Activated CD4-positive, alpha-beta T cell treated with anti-CD3 and anti-CD28 coated beads for 36 hours (primary cell): ENCODE measurements at places on chromosomes 13 and 19. TPM values are rescaled to one million over a fixed set of nuclear protein-coding genes. Genes with fewer than 3 reads are reported as not detected.
A peak's percentile ranks its signal among the peaks of the same experiment; 100 is the strongest.

DNA sequence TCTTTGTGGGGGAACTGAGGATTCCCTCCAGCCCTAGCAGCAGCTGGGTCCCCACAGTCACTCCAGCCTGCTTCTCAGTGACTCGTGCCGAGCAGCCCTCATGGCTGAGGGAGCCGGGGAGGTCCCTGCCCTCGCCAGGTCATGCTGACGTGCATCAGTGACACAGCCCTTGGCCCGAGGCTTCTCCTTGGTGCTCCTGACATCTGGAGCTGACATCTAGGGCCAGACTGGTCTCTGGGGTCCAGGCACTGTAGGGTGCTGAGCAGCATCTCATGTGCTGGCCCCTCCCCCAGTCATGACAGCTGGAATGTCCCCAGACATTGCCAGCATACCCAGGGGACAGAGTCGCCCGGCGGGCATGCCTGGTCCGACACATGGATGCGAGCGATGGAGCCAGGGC is 14.4 kb downstream of the COMP start:
- H3K4me1 ChIP-seq, result no peaks in the 10 kb centered on the region
- H3K27me3 ChIP-seq, result no peaks in the 10 kb centered on the region
- no peak overlapping the region for H3K27ac ChIP-seq
- H3K36me3 ChIP-seq, result no peaks in the 10 kb centered on the region
- DNase-seq, result peak; percentile 36
- H3K4me3 ChIP-seq, result no peak overlapping the region

GRCh38 chr19:52198678-52199077 is 8.8 kb downstream of the PPP2R1A start:
- H3K27ac ChIP-seq, result peak overlapping the region; percentile 55
- peaks cover 60% of the 10 kb centered on the region for H3K36me3 ChIP-seq
- H3K4me3 ChIP-seq, result no peak overlapping the region
- peaks cover 43% of the 10 kb centered on the region for H3K4me1 ChIP-seq

DNA sequence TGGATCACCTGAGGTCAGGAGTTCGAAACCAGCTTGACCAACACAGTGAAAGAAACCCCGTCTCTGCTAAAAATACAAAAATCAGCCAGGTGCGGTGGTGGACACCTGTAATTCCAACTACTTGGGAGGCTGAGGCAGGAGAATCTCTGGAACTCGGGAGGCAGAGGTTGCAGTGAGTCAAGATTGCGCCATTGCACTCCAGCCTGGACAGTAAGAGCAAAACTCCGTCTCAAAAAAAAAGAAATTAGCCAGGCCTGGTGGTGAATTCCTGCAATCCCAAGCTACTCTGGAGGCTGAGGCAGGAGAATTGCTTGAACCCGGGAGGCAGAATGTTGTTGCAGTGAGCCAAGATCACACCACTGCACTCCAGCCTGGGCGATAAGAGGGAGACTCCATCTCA is 12.2 kb upstream of the FBXW9 start:
- no peak overlapping the region for H3K4me3 ChIP-seq
- no peak overlapping the region for H3K27ac ChIP-seq
- no peaks in the 10 kb centered on the region for H3K4me1 ChIP-seq

C2CD4C gene
- 0.11 TPM for total RNA-seq

ADGRE3 gene
- 0.30 TPM for total RNA-seq

DNA sequence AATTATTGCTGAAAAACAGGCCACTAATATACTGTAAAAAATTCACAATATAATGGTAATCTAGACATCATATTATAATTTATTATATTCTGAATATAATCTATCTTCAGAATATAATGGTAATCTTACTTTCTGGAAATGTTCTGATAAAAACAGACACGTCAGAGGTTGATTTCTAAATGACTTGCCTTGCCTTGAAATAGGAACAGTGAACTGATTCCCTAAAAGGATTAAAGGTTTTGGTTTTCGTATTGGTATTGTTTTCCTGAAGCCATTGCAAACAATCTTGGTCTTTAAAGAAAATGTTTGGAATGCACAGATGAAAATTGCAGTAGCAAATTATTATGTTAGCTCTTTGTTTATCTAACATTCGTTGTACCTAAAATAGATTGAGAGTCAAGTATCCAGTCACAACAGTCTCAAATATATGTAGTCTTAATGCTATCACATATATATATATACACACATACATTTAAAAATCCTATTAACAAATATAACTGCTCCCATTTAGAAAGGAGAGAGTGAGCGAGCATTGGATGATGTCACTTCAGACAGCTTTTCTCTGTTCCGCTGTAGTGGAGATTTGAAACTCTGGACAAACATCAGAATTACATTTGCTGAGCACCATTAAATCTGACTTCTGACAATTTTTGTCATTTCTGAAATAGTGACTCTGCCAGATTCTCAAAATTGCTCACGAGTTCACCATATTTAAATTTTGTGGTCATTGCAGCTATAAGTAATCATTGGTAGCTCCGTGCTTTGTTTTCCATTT is 1.7 kb downstream of the ITM2B start:
- H3K4me1 ChIP-seq, result peaks cover 63% of the 10 kb centered on the region
- H3K36me3 ChIP-seq, result peaks cover 6% of the 10 kb centered on the region
- peaks cover 2% of the 10 kb centered on the region for H3K27me3 ChIP-seq
- peak overlapping the region; percentile 84 for H3K4me3 ChIP-seq
- DNase-seq, result no peak

DNA sequence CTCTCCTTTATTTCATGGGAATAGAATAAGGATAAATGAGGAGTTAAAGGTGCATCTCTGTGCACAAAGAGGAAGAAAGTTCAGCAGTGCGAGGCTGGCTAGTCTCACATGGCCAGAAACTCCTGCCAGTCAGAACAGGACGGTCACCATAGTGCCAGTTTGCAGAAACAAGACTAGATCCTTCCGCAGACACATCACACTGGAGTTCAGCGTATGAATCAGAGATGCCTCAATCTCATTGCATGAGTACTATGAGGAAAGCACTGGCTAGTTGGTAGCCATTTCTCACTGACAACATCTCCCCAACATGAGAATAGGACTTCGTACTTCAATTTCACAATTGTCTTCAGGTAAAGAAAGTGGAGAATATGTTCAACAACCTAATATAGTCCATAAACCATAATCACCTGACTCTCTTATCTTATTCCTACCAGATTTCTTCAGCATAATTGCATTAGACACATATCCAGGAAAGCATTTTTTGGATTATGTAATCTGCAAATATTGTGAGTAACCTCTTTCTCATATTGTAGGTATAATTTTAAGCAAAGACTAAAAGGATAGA is 34.9 kb downstream of the RXFP2 start:
- peaks cover 8% of the 10 kb centered on the region for H3K4me1 ChIP-seq
- no peak for DNase-seq
- no peaks in the 10 kb centered on the region for H3K36me3 ChIP-seq
- no peak overlapping the region for H3K27ac ChIP-seq

DNA sequence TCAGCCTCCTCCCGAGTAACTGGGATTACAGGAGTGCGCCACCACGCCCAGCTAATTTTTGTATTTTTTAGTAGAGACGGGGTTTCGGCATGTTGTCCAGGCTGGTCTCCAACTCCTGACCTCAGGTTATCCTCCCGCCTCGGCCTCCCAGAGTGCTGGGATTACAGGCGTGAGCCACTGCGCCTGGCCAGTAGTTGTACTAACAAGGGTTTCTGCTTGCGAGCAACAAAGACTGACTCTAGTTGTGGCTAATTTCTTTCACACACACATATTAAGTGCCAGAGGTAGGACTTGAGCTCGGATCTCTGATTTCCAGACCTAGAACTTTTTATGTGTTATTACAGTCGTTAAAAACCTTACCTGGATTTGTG is 635 bp upstream of the PCCA start:
- peaks cover 17% of the 10 kb centered on the region for H3K4me1 ChIP-seq
- no peaks in the 10 kb centered on the region for H3K36me3 ChIP-seq
- H3K4me3 ChIP-seq, result peak overlapping the region; percentile 78
- H3K27me3 ChIP-seq, result no peaks in the 10 kb centered on the region

NOVA2 gene
- total RNA-seq, result 0.09 TPM

- H3K27me3 ChIP-seq, result no peaks in the 10 kb centered on the region
- H3K4me3 ChIP-seq, result no peak overlapping the region
- H3K36me3 ChIP-seq, result no peaks in the 10 kb centered on the region
- no peaks in the 10 kb centered on the region for H3K4me1 ChIP-seq
- H3K27ac ChIP-seq, result no peak overlapping the region
Measured at GRCh38 chr13:57558051-57558467, 73.5 kb upstream of the PCDH17 start.

ZNF383 gene
- 9.2 TPM for total RNA-seq

DNA sequence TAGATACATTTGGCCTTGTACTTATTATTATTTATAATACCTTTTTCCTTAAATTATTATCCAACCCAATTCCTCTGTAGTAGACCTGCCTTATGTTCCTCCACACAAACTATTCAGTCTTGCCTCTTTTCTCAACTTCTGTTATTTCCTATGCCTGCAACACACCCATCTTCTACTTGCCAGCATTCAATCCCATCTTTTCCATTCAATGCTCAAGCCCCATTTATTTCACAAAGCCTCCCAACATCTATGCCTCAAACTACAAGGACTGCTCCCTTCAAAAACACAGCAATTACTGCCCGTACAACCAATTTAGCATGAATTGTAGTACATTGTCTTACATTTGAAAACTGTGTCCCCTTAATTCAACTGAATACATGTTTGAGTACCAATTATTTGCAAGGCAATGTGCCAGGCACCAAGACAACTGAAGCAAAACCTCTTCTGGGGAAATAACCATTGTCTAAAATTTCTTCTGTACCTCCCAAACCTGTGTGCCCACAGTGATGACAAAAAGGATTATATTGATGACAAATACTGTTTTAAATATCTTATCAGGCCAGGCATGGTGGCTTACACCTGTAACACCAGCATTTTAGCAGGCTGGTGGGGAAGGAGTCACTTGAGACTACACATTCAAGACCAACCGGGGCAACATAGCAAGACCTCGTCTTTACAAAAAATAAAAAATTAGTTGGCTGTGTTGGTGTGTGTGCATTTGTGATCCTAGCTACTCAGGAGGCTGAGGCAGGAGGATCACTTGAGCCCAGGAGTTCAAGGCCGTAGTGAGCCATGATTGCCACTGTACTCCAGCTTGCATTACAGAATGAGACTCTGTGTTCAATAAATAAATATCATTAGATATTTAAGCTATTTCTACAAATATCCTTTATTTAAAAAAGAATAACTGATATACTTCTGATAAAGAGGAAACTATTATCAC is 35.1 kb downstream of the ELF1 start:
- peak overlapping the region; percentile 91 for H3K4me3 ChIP-seq
- peak overlapping the region; percentile 94 for H3K27ac ChIP-seq
- peaks cover 26% of the 10 kb centered on the region for H3K36me3 ChIP-seq

GRCh38 chr13:28455580-28456194 is 39.2 kb downstream of the FLT1 start:
- no peak for DNase-seq
- no peaks in the 10 kb centered on the region for H3K4me1 ChIP-seq
- H3K36me3 ChIP-seq, result peaks cover 14% of the 10 kb centered on the region
- H3K27me3 ChIP-seq, result peaks cover 6% of the 10 kb centered on the region
- H3K4me3 ChIP-seq, result no peak overlapping the region
- no peak overlapping the region for H3K27ac ChIP-seq

DAND5 gene
- 0.25 TPM for total RNA-seq

DNA sequence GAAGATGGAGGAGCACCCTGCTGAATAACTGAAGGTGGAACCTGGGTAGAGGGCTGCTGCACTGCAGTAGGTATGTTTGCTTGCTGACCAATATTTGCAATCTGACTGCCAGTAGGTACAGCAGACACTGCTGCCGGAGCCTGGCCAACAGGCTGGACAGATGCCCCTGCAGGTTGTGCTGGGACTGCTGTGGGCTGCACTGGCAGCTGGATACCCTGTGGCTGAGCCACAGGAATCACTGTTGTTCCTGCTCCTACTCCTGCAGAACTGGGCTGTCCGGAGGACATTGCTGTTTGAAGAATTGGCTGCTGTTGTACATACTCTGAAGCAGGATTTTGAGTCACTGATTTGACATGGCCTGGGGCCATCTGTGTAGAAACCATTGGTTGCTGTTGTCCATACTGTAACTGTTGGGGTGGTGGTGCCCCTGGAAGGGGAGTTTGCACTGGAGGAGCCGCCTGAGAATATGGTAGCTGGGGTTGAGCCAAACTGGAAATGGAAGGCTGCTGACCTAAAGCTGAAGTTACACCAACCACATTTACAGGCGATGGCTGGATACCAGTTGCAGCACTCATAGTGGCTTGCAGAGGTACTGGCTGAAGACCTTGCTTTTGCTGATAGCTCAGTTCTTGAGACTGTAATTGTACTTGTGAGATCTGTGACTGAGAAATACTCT is 2.2 kb downstream of the TSC22D1 start:
- H3K36me3 ChIP-seq, result peaks cover 6% of the 10 kb centered on the region
- peaks cover 50% of the 10 kb centered on the region for H3K4me1 ChIP-seq
- no peak overlapping the region for H3K4me3 ChIP-seq
- H3K27ac ChIP-seq, result no peak overlapping the region
- DNase-seq, result peak; percentile 30

CD22 gene
- total RNA-seq, result 4.1 TPM

NLRP12 gene
- not detected for total RNA-seq

- no peak overlapping the region for H3K4me3 ChIP-seq
- H3K27ac ChIP-seq, result no peak overlapping the region
- no peak for DNase-seq
- H3K27me3 ChIP-seq, result no peaks in the 10 kb centered on the region
- H3K4me1 ChIP-seq, result no peaks in the 10 kb centered on the region
Measured at GRCh38 chr19:7260161-7260560, 34.1 kb downstream of the INSR start.

GRCh38 chr19:28424662-28425045 is 788.3 kb downstream of the UQCRFS1 start:
- peaks cover 3% of the 10 kb centered on the region for H3K27me3 ChIP-seq
- no peak overlapping the region for H3K4me3 ChIP-seq
- DNase-seq, result no peak
- peaks cover 6% of the 10 kb centered on the region for H3K4me1 ChIP-seq
- no peaks in the 10 kb centered on the region for H3K36me3 ChIP-seq
- no peak overlapping the region for H3K27ac ChIP-seq

SHISA7 gene
- total RNA-seq, result not detected

DIRAS1 gene
- 0.21 TPM for total RNA-seq
